ENCODE measurements at places on chromosomes 6 and 20. TPM values are rescaled to one million over a fixed set of nuclear protein-coding genes. Genes with fewer than 3 reads are reported as not detected.

Gene ADGRB3
- not detected for total RNA-seq

Gene SAMD5
- total RNA-seq: 0.05 TPM

GRCh38 chr6:2237001-2237400 is 8.4 kb downstream of the GMDS start:
- H3K27ac ChIP-seq: no peak overlapping the region
- DNase-seq: no peak
- H3K36me3 ChIP-seq: peaks cover 13% of the 10 kb centered on the region
- peaks cover 30% of the 10 kb centered on the region for H3K4me1 ChIP-seq
- no peak overlapping the region for H3K4me3 ChIP-seq

DNA sequence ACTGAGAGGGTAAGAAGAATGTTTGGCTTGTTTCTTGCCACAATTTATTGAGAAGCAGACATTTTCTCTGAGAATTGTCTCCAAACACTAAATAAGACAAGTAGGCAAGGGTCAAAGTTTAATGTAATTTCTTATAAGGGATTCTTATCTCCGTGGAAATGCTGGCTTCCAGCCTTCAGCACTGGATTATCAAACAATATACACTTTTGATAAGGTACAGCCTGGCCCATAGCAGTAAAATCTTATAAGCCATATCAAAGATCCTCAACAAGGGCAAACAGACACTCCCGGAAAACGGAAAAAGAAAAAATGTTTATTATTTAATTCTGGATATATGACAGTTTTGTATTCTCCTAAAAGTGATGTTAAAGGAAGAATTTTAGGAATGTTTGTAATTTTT is 18.5 kb upstream of the ZSCAN9 start:
- H3K4me3 ChIP-seq: no peak overlapping the region
- no peak overlapping the region for H3K27ac ChIP-seq
